Neuronal stem cell (in vitro differentiated cells): ENCODE measurements at places on chromosomes 12 and 14.
A peak's percentile ranks its signal among the peaks of the same experiment; 100 is the strongest.

GRCh38 chr14:101075801-101076413 lies 172.4 kb upstream of the RTL1 start:
- DNase-seq: no peak

- no peak for DNase-seq
Observed at GRCh38 chr14:34038358-34039057, 87.6 kb upstream of the EGLN3 start.

DNA sequence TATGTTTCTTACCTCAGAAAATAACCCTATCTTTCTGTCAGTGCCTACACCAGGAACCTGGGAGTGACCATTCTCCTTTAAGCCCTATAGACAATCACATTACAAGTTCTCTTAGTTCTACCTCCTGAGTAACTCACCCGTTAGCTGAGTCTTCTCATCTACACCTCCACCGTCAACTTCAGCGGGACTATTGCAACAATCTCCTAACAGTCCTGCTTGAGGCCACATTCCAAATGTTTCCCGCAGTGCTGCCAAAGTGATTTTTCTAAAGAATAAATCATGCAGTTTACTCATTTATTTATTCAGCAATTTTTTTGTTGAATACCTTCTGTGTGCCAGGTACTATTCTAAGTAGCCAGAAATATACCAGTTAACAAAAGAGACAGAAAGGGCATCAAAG lies 285.0 kb upstream of the GRIP1 start:
- DNase-seq: no peak

- DNase-seq: no peak
Observed at GRCh38 chr14:69493791-69494190, 9.3 kb downstream of the PLEKHD1 start.

DNA sequence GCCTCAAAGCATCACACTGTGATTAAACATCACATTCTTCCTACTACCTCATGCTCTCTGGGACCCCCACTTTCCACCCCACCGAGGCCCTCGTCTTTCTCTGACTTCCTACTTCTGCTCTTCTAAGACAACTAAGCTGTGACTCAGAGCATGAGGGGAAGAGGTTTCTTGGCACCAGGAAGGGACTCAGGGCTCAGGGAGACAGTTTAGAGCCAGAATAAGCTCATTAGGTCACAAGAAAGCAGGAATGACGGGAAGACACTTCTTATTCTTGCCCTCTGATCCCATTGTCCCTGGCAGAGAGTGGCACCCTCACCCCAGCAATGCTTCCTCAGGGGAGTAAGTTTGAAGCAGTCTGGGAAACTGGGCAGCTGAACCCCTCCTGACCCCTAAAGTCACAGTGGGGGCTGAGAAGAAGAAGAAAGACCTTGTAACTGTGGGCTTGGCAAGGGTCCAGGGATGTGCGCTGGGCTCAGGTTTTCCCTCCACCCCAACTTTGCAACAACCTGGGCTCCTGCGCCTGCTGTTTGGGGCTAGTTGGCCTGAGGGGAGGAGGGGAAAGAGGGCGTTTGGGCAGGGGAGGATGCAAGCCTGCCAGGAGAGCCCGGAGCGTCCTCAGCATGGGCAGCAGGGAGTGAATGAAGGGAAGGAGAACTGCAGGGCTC lies 64.6 kb upstream of the ACTN1 start:
- no peak for DNase-seq

GRCh38 chr12:100720016-100720654 lies 74.4 kb upstream of the ANO4 start:
- no peak for DNase-seq

DNA sequence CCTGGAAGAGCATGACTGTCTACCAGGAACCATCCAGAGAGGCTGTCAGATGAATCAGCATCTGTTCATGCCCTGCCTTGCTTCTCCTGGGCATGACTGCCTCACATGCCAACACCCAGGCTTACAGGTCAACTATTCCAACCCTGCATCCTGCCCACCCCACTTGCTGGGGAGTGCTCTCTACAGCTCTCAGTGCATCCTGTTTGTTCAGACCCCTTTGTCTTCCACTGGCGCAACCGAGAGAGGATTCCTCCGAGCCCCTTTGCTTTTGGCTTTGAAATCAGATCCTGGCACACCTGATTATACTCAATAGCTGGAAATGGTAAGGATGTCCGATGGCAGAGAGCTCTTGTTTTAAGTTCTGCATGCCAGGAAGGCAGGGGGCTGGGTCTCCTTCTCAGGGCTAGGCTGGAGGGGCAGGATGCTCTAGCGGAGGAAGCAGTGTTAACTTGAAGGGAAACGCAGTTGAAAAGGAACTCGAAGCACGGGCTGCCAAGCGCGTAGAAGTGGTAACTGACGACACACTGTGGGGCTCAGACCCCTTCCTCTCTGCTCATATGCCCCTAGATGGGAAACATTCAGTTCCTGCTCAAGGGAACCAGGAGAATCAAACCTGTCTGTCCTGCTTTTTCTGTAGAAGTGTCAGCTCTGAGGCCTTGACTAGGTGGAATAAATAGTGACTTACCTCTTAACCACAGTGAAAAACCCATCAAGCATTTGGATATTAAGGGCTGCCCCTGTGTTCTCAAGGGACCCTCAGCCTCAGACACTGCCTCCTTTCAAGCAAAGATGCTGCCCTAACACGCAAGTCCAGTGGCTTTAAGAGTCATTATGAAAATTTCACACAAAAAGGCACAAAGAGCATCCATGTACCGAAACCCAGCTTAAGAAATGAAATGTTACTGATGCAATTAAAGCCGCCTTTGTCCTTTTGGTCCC lies 297.5 kb downstream of the ZFP36L1 start:
- DNase-seq: no peak

GRCh38 chr12:113237748-113238147 lies 16.5 kb downstream of the TPCN1 start:
- DNase-seq: no peak

DNA sequence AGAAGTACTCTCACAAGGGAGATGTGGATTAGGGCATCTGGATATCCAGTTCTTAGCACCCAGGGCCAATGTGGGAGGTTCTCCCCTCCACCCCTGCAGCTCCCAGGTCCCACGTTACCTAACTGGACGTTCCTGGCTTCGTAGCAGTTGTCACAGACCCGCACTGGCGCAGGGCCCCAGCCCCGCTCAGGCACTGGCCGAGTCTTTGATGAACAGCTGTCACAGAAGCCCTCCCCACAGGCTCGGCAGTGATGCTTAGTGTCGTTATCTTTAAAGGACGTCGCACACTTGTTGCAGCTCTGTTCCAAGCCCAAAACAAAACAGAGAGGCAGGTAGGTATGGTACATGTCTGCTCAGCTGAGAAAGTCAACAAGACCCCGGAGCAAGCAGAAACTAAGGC lies 48.4 kb downstream of the DCAF4 start:
- no peak for DNase-seq

DNA sequence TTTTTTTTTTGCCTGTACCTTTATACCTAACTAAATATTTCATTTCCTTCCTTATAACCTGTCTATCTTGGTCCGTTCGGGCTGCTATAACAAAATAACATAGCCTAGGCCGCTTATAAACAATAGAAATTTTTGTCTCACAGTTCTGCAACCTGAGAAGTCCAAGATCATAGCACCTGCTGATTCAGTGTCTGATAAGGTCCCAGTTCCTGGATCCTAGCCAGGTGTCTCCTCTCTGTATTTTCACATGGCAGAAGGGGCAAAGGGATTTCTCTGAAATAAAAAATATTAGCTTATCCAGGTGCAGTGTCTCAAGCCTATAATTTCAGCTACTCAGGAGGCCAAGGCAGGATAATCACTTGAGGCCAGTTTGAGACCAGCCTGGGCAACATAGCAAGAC lies 1046.6 kb upstream of the USP15 start:
- no peak for DNase-seq

- DNase-seq: no peak
Observed at GRCh38 chr12:5521456-5522325, 89.8 kb downstream of the NTF3 start.

GRCh38 chr12:23041774-23042173 lies 416.8 kb downstream of the ETNK1 start:
- no peak for DNase-seq

DNA sequence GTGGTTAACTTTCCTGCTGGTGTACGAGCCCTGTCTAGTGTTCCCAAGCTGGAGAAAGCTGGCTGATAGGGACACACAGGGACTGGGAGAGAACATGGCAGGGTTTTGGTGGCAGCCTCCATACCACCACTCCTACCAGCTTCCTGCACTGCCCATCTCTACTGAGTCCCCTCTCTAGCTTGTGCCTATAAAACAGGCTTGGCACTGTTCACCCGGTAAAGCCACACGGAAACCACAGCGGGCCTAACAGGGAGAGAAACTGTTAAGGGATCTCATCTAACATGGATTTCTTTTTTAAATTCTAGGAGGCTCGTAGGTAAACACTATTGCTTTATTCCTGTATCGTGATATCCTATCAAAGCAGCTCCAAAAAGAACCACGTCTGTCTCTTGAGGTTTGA lies 204.7 kb downstream of the TTC7B start:
- no peak for DNase-seq

- no peak for DNase-seq
Observed at GRCh38 chr14:55000381-55000780, 26.5 kb downstream of the WDHD1 start.

GRCh38 chr12:104480012-104480411 lies 23.3 kb downstream of the CHST11 start:
- DNase-seq: no peak

GRCh38 chr12:1911598-1912575 lies 6.6 kb downstream of the CACNA2D4 start:
- no peak for DNase-seq

DNA sequence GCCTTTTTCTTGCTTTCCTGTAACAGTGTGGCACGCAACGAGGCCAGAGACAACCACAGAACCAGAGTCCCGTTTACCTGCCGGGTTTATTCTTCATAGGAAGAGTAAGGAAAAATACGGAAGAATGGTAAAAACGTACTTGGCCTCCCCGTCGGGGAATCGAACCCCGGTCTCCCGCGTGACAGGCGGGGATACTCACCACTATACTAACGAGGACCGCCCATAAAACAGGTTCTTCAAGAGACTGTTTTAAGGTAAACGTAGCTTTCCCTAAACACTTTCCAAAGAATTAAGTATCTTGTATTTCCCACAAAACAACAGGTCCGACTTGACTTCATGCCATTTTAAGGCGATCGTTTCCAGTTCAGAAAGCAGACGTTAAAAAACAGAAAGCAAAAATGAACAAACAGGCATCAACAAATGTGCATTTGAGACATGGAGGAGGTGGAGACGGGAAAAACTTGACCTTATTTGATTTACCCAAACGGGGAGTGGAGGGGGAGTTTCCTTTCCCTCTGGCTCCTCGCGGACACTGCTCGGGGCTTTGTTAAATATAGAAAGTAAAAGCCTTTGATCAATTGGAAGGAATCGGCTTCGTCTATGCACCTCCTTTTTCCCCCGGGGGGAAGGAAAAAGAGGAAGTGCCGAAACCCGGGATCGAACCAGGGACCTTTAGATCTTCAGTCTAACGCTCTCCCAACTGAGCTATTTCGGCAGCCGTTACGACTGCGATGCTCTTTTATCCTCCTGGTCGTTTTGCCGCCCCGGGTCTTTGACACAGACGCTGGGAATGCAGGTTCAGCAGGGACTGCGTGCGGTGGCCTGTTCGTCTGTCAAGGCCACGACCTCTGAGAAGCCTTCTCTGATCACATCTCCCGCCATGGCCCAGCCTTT lies 13.0 kb upstream of the UBC start:
- peak; percentile 91 for DNase-seq

DNA sequence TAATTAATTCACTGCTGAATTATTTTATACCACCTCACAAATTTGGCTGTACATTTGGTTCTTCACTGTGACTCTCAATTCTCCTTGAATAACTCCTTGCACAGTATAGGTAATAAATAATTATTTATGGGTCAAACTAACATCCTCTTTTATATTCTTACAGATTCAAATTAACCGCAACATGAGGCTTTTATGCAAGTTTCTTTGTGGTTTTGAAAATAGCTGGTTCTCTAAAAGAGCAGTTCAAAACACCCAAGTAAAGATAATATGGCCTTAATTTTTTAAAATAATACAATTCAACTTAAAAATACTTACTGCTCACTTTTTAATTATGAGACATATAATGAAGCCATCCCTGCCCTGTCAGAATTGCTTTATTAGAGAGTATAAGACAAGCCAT lies 12.9 kb upstream of the TRIM9 start:
- DNase-seq: no peak

GRCh38 chr12:124560146-124560890 lies 7.1 kb downstream of the NCOR2 start:
- no peak for DNase-seq

- no peak for DNase-seq
Observed at GRCh38 chr12:106089935-106090334, 48.8 kb downstream of the NUAK1 start.

- no peak for DNase-seq
Observed at GRCh38 chr14:93792391-93792790, 4.1 kb upstream of the PRIMA1 start.

GRCh38 chr12:132886529-132887477 lies 602 bp downstream of the CHFR start:
- no peak for DNase-seq

DNA sequence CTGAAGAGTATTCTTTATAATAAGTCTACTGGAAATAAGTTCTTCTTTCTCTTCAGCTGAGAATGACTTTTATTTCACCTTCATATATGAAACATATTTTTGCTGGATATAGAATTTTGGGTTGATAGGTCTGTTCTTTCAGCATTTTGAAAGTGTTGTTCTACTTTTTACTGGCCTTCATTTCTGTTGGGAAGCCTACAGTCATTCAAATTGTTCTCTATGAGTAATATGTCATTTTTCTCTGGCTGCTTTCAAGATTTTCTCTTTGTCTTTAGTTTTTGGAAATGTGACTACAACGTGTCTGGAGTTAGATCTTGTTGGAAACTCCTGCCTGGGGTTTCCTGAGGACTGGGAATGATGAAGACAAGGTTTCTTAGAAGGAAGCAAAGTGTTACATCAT lies 10.0 kb downstream of the FGFR1OP2 start:
- DNase-seq: no peak

- no peak for DNase-seq
Observed at GRCh38 chr12:48972213-48972951, 847 bp upstream of the WNT10B start.

- DNase-seq: no peak
Observed at GRCh38 chr12:42270596-42270995, 32.5 kb upstream of the YAF2 start.

DNA sequence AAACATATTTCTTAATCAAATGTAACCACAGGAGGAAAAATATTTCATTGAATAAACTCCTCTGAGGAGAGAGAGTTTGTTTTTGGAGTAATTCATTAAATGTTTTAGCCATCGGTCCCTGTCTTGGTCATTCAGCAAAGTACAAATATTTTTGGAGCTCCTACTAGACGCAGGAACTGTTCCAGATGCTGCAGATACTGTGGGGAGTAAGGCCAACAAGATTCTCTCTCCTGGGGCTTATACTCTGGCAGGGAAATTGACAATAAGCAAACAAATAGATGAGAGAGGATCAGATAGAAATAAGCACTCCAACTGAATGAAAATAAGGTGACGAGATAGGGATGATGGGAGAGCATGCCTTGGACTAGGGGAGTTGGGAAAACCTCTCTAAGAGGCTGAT lies 264.1 kb downstream of the TTC8 start:
- no peak for DNase-seq

- DNase-seq: no peak
Observed at GRCh38 chr12:25655702-25656101, 102.6 kb upstream of the LMNTD1 start.
